Left lobe of liver (tissue), 2 donors: ENCODE measurements at places on chromosomes 3 and 15.

GRCh38 chr3:156253150-156253549 is 132.8 kb downstream of the KCNAB1 start:
- DNase-seq: no peak

DNA sequence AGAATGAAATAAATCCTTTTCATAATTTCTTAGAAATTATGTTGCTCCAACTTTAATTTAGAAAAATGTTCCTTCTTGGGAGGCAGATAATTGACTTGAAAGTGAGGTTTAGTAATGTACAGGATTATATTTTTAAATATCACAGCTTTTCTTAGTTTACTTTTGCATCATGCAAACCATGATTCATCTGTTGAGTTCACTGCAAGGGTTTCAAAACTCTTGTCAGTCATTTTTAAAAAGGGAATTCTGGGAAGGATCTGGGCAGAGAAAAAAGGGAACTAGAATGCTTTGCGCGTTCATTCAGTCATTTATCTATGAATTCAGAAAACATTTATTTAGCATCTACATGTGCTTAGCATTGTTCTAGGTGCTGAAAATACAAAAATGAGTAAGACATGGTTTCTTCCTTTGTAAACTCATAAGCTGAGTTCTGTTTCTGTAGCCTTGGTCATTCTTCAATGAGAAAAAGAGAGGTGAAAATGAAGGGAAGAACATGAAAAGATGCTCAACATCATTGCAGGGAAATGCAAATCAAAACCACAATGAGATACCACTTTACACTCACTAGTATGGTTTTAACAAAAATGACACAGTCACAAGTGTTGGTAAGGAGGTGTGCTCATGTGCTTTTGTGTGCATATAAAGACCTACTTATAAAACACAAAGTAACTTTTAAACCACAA is 209.1 kb downstream of the NR1D2 start:
- DNase-seq: no peak

GRCh38 chr3:99253963-99254355 is 352.5 kb upstream of the DCBLD2 start:
- DNase-seq: no peak

- DNase-seq: no peak
Measured at GRCh38 chr3:112346491-112347122, 13.7 kb downstream of the CD200 start.

GRCh38 chr15:67781061-67781460 is 44.2 kb upstream of the SKOR1 start:
- DNase-seq: no peak

DNA sequence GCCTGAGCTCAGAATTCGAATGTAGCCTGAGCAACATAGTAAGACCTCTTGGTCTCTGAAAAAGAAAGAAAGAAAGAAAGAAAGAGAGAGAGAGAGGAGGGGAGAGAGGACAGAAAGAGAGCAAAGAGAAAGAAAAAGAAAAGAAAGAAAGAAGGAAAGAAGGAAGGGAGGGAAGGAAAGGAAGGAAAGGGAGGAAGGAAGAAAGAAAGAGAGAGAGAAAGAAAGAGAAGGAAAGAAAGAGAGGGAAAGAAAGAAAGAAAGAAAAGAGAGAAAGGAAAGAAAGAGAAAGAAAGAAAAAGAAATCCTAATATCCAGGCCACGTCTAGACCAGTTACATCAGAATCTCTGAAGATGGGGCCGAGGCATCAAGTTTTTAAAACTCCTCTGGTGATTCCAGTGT is 50.7 kb downstream of the PPM1L start:
- no peak for DNase-seq

GRCh38 chr3:188352196-188352927 is 198.4 kb downstream of the LPP start:
- no peak for DNase-seq

- peak; percentile 27 for DNase-seq
Measured at GRCh38 chr15:101023501-101024072, 104.4 kb downstream of the LRRK1 start.

- DNase-seq: no peak
Measured at GRCh38 chr15:51267051-51267702, 71.2 kb downstream of the CYP19A1 start.

- no peak for DNase-seq
Measured at GRCh38 chr3:155494332-155494731, 200.8 kb upstream of the STRIT1 start.

- DNase-seq: no peak
Measured at GRCh38 chr3:46681856-46682540, 11.5 kb downstream of the ALS2CL start.

DNA sequence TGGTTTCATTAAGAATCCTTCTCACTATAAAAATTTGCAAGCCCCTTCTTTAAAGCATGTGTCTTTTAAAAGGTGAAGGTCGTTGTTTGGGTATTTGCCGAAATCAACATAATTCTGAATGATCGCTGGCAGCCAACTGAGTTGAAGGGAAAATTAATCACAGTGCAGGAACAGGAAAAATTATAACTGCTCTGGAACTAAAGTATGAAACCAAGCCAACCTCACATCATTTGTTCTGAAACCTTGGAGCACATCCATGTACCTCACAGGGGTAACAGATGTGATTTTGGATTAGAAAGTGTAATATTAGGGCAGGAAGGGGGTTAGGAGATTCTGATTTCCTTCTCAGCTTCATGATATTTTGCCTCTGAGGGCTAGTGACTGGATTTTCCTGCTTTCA is 52.2 kb upstream of the PTX3 start:
- DNase-seq: no peak

DNA sequence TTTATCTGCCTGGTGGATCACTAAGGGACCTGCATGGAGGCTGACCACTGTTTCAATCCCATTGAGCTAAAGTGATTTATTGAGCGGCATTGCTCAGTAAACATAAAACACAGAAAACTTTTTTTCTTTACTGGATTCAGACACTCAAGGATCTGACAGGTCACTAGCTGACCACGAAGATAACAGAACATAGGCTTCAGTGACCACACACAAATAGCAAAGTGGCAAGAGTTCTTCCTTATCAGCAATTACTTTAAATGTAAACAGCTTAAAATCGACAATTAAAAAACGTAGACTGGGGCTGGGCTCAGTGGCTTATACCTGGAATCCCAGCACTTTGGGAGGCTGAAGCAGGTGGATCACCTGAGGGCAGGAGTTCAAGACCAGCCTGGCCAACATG is 48.7 kb downstream of the STAG1 start:
- DNase-seq: no peak

DNA sequence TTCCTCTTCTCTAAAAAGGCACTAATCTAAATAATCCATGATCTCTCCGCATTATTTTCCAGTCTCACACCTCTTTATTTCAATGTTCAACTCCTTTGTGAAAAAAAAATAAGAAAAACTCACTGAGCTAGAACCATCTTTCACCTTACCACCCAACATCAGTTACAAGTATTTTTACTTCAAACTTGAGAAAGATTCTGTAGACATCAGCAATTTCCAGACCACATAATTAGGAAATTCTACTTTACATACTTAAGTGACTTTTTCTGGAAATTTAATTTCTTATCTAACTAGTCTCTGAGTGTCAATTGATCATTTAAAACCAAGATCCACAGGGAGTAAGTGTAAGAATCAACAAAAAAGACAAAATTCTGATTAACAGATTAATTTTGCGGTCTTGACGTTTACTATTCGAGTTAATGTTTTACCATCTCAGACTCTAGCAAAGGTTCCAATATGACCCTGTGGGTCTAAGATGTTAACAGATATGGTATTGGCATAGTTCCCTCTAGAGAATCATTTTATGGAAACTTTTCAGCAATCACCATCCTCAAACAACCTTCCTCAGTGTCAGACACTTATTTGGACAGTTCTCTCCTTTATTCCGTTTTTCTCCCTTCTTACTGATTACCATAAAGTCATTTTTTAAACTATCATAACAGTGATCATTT is 5.1 kb downstream of the ATP13A3 start:
- DNase-seq: no peak

DNA sequence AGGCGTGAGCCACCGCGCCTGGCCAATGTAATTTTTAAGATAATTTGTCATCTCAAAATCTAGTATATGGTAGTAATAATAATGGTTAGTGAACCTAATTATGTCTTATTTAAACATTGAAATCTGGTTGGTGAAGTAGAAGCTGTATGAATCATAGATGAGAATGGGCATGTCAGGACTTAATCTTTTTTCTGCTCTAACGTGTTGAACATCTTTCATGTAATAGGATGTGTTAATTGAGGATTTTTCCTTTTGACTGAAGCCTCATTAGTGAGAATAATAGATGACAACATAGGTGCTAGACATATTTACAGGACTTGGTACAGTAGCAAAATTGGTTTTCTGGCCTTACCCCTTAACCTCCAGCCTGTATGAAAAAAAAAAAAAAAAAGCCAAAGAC is 835.6 kb downstream of the IGSF11 start:
- no peak for DNase-seq

DNA sequence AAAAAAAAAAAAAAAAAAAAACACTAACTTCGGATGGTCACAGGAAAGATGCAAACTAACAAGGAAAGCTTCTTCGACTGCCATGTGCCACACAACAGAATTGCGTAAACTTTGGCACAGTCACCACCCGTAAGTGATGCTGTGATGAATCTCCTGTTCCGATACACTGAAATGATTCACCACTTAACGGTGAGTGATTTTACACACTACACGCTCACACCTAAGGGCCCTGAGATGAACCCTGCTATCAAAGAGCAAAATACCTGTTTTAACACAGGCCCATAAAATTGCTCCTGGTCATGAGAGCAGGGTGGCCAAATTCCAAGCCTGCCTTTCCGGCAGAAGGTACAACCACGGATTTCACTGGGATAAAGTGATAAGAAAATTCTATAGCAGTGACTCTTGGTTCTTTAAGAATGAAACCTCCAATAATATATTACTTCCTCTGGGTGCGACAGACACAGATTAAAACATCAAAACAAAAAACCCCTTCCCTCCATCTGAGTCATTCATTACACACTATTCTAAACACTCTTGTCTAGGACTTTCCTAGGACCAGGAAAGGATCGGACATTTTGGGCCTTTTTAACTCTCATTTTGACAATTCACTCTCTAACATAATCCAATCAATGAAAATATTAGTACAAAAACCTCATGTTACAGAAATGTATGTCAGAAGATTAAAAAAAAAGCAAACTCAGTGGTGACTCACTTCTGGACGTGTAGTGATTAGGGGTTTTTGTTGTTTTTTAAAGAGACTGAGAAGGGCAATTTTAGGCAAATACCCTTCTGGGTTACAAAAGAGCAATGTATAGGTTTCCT is 28.3 kb downstream of the LRIG1 start:
- no peak for DNase-seq

DNA sequence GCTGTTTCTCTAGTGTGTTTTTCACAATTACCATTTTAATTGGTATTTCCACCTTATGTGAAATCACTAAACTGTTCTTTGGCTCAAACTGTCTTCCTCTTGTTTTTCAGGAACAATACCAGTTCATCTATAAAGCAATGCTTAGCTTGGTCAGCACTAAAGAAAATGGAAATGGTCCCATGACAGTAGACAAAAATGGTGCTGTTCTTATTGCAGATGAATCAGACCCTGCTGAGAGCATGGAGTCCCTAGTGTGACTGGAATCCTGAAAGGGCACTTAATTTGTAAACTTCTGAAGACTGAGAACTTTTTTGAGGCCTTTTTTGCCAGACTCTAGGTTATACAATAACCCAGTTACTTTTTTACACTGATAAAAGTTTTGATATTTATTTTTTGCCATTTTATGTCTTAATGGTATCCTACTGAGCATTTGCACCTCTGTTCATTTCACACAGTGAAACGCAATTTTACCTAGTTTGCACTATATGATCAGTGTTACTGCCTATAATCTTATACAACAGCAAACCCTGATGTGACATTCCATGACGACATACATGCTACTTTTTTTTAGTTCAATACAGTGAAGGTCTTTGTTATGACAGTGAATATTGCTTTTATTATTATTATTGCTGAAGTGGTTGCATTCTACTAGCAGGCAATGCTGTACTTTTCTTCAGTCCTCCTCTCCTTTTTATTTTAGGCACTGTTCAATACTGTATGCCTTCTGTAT is 80.1 kb downstream of the FEZF2 start:
- DNase-seq: no peak

DNA sequence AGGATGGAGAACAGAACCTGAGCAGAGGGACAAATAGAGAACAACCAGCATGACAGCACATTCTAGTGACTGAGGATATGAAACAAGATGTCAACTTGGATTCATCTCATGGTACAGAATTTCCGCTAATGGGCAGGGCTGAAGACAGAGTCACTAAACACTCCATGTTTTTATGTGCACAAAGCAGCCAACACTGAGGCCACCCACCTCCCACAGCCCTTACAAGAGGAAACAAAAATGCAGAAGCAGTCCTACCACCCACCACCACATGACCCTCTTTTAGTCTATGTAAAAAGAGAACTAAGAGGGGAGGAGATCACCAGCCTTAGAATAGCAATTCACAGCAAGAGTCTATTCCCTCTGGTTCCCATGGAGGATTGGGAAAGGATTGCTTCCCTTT is 131.4 kb upstream of the UBE2E2 start:
- DNase-seq: no peak

GRCh38 chr3:46517784-46518181 is 20.0 kb downstream of the RTP3 start:
- DNase-seq: no peak
